ENCODE measurements at places on chromosomes 12 and 14. TPM values are rescaled to one million over a fixed set of nuclear protein-coding genes. Genes with fewer than 3 reads are reported as not detected.
A peak's percentile ranks its signal among the peaks of the same experiment; 100 is the strongest.

The CLEC6A gene
- total RNA-seq: not detected

DNA sequence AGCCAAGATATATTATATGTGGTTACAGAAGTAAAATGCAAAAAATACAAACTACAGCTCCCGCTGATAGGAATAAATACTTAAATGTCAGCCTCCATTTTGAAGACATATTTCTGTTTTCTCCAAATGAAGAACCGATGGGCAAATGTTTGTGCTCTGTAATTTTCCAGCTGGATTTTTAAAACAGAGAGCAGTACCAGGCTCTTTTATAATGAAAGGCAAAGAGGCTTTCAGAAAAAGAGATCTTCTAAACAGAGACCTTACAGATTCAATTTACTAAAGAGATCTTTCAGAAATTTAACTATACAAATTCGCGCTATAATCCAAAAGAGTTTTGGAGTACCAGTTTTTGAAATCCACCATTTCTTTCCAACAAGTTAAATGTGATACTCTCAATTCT, 19.9 kb downstream of the MAP4K5 start:
- DNase-seq: no peak
- no peak overlapping the region for H3K4me3 ChIP-seq
- no peaks in the 10 kb centered on the region for H3K27me3 ChIP-seq
- H3K27ac ChIP-seq: no peak overlapping the region

DNA sequence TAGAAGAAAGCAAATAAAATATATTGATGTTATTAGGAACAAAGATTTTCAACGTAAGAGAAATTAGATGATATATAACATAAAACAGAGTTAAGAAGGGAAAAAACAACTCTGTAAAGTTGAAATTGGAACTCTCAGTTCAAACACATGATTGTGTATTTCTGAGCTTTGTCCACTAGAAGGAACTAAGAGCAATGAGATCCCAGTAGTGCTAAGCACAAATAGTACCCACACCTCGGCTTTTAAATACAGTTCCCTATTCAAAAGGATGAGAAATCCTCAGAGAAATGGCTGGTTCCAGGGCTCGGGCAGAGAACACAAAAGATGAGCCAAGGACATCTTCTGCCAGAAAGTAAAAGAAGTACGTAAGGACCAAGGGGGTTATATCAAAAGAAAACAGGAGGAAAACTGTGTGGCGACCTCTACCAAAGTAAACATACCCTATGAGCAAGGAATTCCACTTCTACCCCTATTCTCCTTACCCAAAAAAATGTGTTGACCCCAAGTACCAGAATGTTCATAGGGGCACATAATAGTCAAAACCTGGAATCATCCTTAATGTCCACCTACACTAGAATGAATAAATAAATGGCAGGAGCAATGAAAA, 96.6 kb downstream of the SPTSSA start:
- no peak for DNase-seq
- H3K4me3 ChIP-seq: no peak overlapping the region
- peaks cover 4% of the 10 kb centered on the region for H3K4me1 ChIP-seq
- H3K36me3 ChIP-seq: no peaks in the 10 kb centered on the region

DNA sequence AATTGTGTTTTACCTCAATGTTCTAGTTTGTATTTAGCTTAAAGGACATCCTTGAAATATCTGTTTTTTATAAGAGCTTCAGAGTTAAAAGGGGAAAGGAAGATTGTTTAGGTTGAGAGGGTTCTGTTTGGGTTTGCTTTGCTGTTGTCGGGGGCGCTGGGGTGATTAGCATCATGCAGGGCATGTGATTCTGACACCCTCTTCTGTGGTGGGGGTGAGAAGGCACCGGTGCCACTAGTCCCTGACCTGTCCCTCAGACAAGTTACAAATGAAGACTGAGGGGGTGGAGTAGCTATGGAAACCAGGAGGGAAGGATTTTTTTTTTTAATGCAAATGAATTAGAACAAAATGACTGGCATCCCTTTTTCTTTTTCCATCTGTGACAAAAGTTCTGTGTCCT, 291.3 kb downstream of the RPAP3 start:
- no peaks in the 10 kb centered on the region for H3K36me3 ChIP-seq
- H3K27ac ChIP-seq: no peak overlapping the region
- H3K4me1 ChIP-seq: peaks cover 32% of the 10 kb centered on the region

The CCDC88C gene
- 1.6 TPM for total RNA-seq

The HOTAIR gene
- not detected for total RNA-seq

DNA sequence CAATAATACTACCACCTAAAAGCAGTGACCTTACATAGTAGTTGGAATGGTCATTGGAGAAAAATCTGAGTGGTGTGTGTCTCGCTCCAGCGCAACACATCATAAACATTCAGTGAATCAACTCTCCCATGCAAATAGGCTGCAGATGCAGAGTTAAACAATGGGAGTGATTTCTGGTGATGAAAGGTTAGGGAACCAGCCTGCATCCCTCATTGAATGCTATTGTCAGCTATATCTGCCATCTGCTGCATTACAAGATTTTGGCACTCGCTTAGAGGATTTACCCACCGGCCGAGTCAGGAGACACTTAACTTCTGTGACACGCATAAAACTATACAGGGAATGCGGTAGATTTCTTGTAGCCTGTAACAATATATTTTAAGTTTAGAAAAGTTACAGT, 900.9 kb downstream of the FLRT2 start:
- DNase-seq: no peak
- no peak overlapping the region for H3K4me3 ChIP-seq
- no peak overlapping the region for H3K27ac ChIP-seq
- H3K27me3 ChIP-seq: no peaks in the 10 kb centered on the region

The GPR84 gene
- total RNA-seq: not detected

DNA sequence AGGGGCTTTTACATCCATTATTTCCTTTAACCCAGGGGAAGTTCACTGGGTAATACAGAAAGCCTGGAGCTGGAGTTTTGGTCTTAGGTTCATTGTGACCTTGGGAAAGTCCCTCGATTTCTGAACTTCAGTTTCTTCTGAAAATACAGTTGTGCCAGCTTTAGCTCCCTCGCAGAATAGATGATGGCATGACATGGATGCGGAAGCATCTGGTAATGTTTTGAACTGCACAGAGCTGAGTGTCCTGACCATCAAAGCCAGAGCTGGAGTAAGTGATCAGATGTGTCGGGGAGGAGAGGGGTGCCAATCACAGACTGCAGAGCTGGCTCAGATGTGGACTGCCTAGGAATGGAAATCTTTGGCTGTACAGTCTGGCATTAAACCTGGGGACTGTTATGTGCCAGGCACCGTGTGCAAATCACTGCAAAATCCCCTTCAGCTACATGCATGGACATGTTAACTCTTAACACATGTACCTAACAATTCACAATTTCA, 180.9 kb downstream of the ETV6 start:
- no peaks in the 10 kb centered on the region for H3K36me3 ChIP-seq
- DNase-seq: no peak
- H3K27me3 ChIP-seq: no peaks in the 10 kb centered on the region
- peaks cover 70% of the 10 kb centered on the region for H3K4me1 ChIP-seq
- H3K4me3 ChIP-seq: no peak overlapping the region
- peak overlapping the region; percentile 66 for H3K27ac ChIP-seq

- H3K4me3 ChIP-seq: no peak overlapping the region
- no peaks in the 10 kb centered on the region for H3K36me3 ChIP-seq
- H3K27ac ChIP-seq: peak overlapping the region; percentile 46
- no peak for DNase-seq
- H3K27me3 ChIP-seq: no peaks in the 10 kb centered on the region
Observed at GRCh38 chr14:61609884-61610283, 85.4 kb upstream of the HIF1A start.

DNA sequence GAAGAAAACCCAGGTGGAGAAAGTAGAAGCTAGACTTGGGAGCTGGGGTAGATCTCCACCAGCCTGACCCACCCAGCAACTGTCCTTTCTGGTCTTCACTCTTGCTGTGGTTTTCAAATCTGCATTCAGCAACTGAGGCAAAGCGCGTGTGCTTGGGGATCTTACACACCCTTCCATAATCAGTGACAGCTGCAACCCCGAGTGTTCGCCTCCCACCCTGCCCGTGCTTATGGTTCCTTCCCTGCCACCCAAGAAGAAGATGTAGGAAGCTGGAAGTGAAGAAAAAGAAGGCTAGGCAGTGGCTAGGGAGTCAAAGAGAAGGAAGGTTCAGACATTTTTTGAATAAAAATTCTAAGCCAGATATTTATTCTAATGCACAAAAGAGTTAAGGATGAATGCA, 162.6 kb upstream of the CCND2 start:
- H3K27me3 ChIP-seq: peaks cover 4% of the 10 kb centered on the region
- H3K4me3 ChIP-seq: no peak overlapping the region
- no peak overlapping the region for H3K27ac ChIP-seq
- no peaks in the 10 kb centered on the region for H3K4me1 ChIP-seq

The RPGRIP1 gene
- total RNA-seq: 0.27 TPM

- no peaks in the 10 kb centered on the region for H3K27me3 ChIP-seq
- H3K36me3 ChIP-seq: no peaks in the 10 kb centered on the region
- no peak for DNase-seq
- H3K4me1 ChIP-seq: no peaks in the 10 kb centered on the region
- H3K4me3 ChIP-seq: peak overlapping the region; percentile 79
- peak overlapping the region; percentile 88 for H3K27ac ChIP-seq
Observed at GRCh38 chr12:99985129-99985570, 414 bp upstream of the ANKS1B start.

DNA sequence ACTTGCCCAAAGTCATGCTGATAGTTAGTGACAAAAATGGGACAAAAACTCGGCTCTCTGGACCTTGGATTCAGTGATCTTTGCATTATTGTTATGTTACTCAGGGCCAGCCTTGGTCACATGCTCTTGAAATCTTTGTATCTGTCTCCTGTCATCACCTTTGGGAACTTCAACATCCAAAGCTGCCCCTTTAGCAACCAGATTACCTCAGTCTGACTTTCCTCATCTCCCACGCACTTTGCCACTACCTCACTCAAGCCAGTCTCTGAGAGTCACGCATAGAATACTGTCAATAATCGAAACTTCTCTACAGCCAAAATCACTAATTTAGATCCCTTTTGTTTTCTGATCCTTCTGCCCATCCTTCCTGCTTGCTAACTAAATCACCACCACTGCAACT, 90.8 kb upstream of the DAAM1 start:
- no peaks in the 10 kb centered on the region for H3K27me3 ChIP-seq
- H3K4me1 ChIP-seq: peaks cover 9% of the 10 kb centered on the region
- H3K4me3 ChIP-seq: no peak overlapping the region

DNA sequence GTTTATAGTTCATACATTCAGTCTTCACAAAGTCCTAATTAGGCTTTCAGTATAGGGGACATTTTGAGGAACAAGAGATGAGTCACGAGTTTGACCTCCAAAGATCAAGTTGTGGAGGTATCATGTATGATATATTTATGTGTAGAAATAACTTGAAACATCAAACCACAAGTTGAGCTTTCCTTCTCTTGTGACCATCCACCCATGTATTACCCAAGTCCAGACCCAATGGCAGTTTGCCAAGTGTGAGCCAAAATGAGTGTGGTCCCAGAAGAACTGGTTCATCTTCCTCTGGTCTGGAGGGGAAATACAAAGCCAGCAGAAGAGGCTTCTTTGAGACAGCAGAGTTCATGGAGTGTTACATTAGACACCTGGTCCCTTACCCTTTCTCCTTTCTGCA, 104.9 kb downstream of the ATP23 start:
- no peaks in the 10 kb centered on the region for H3K27me3 ChIP-seq
- no peaks in the 10 kb centered on the region for H3K4me1 ChIP-seq
- no peak for DNase-seq
- no peak overlapping the region for H3K27ac ChIP-seq
- H3K4me3 ChIP-seq: no peak overlapping the region

DNA sequence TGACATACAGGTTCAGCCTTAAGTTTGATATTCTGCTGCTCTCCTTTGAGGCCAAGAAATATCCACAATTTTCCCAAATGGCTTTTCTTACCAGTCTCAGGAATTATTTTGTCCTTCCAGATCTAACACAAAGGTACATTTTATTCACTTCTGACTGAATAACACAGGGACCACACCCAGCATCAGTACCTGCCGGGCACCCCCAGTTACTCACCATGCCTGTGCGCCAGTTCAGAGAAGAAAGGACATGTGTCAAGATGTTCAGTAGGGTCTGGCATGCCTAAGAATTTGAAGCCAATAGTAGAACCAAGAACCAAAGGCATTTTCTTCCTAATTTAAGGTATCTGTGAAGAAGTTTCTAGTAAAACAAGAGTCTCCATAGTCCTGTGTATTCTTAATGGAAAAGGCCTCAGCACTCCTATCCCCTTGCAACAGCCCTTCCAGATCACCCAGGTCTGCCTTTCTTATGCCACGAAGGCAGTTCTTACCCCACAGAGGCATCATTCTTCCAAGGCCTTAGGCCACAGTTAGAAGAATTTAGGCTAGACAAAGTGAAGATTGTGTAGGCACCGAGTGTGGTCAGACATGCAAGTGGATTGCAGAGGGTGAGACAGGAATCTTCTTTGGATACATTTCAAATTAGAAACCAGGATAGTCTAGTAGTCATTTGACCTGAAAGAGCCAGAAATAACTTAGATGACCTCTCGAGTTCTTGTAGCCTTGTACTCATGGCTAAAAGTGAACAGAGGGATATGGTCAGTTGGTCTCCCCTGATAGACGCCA, 140.1 kb upstream of the HIF1A start:
- no peaks in the 10 kb centered on the region for H3K36me3 ChIP-seq
- H3K4me3 ChIP-seq: no peak overlapping the region
- DNase-seq: no peak
- H3K27ac ChIP-seq: no peak overlapping the region
- no peaks in the 10 kb centered on the region for H3K4me1 ChIP-seq

The HHIPL1 gene
- 10.8 TPM for total RNA-seq

- H3K4me1 ChIP-seq: no peaks in the 10 kb centered on the region
- no peak for DNase-seq
- H3K36me3 ChIP-seq: no peaks in the 10 kb centered on the region
- no peaks in the 10 kb centered on the region for H3K27me3 ChIP-seq
Observed at GRCh38 chr12:12210983-12211382, 55.9 kb downstream of the LRP6 start.

The ARHGEF25 gene
- total RNA-seq: 140 TPM

DNA sequence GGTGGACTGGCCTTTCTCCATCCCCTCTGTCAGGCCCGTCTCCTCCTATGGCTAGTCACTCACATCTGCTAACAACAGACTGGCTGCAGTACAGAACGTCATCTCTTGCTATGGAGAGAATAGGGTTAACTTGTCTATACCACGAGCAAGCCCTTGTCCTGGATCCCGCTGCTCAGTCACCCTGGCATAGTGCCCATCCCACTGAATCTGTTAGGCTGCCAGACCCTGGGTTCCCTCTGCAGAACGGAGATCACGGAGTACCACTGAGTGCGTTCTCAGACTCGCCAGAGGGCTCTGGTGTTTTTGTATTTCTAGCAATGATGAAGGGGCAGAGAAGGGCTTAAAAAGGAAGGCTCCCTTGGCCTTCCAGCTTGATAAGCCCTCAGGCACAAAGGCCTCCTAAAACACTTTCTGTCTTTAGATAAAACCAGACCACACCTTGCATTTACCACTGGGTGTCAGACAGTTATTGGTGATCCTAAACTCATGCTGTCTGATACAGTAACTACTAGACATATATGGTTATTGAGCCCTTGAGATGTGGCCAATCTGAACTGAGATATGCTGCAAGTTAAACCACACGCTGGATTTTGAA, 6.3 kb upstream of the NRIP2 start:
- H3K4me3 ChIP-seq: no peak overlapping the region
- H3K36me3 ChIP-seq: no peaks in the 10 kb centered on the region
- H3K27me3 ChIP-seq: peaks cover 9% of the 10 kb centered on the region
- no peak overlapping the region for H3K27ac ChIP-seq

- no peaks in the 10 kb centered on the region for H3K36me3 ChIP-seq
- no peaks in the 10 kb centered on the region for H3K4me1 ChIP-seq
- peak; percentile 28 for DNase-seq
Observed at GRCh38 chr12:130764475-130765185, 48.5 kb upstream of the RIMBP2 start.

The STXBP6 gene
- total RNA-seq: 16.1 TPM
